ENCODE measurements at places on chromosomes 3 and 15.

- DNase-seq = no peak
These were observed 25.9 kb downstream of the PLD1 start for GRCh38 chr3:171784387-171784786.

GRCh38 chr3:122794483-122794778, 438 bp upstream of the SLC49A4 start:
- DNase-seq = no peak

- no peak for DNase-seq
These were observed 17.6 kb downstream of the LIMD1 start for GRCh38 chr3:45612138-45612537.

DNA sequence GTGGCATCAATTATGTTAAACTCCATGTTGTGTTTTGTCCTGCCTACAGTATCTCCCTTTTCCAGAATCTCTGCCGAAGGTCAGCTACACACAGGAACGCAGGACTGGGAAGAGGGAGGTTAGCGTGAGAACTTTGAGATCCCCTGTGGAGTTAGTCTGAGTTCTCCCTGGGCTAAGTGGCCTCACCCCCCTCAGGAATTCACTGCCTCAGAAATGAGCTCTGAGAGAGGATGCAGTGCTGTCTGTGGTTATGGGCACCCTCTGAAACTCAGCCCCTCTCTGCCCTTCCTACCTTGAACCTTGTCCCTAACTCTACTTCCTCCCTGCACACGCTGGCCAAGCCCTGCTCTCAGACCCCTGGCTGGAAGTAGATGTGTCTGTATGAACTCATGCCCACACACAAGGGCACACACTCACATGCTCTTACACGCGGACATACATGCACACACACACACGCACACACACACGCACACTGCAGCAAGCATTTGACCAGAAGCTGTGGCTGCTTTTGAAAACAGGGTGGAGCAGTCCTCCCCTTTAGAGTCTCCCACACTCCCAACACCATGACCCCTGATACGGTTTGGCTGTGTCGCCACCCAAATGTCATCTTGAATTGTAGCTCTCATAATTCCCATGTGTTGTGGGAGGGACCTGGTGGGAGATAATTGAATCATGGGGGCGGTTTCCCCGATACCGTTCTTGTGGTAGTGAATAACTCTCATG, 5.3 kb upstream of the VIPR1 start:
- peak; percentile 72 for DNase-seq

DNA sequence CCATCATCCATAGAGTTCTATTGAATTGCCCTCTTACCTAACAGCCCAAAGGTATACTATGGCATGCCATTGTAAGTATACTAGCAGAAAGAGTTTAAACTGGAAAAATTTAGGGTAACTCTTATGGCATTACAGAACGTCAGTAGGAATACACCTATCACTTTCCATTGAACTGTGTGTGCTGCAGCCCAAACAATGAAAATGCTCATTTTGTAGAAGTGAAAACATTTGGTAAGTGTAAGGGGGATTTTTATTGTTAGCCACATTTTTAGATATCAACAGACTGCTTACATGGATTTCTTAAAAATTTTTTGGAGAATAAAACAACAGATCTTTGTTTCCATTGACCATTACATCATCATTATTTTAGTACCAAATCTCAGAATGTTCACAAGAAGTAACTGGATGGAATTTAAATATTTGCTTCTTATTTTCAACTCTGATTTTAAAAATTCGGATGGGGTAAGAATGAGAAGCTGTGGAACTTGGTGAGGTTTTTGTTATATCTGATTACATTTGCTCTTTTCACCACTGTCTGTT, 245.9 kb downstream of the UBE2E2 start:
- DNase-seq = no peak

- DNase-seq = no peak
These were observed 24.4 kb downstream of the ISG20 start for GRCh38 chr15:88663141-88663621.

DNA sequence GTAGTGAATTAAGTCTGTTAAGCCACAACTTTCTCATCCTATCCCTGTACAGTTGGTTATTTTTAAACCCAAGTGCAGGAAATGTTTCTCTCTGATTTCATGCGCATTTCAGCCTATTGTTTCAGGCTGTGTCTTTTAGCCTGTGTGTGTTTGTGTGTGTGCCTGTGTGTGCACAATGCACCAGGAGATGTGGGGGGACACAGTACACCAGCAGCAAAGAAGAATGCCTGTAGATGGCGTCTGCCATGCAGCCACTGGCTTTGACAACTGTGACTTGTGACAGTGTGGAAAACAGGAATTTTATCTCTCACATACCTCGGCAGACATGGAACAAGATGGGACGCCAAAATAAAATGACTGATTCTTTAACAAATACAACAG, 43.6 kb upstream of the PLXNA1 start:
- no peak for DNase-seq

- DNase-seq = no peak
These were observed 93.9 kb downstream of the EOMES start for GRCh38 chr3:27628026-27628750.

Measured in A549 (cell line).